Activated T-helper 1 cell treated with Interleukin-2 at 50 U/mL for 16 hours (primary cell): ENCODE measurements at places on chromosomes 12 and 14.

- DNase-seq: no peak
These were observed 74.4 kb upstream of the ANO4 start for GRCh38 chr12:100720016-100720654.

DNA sequence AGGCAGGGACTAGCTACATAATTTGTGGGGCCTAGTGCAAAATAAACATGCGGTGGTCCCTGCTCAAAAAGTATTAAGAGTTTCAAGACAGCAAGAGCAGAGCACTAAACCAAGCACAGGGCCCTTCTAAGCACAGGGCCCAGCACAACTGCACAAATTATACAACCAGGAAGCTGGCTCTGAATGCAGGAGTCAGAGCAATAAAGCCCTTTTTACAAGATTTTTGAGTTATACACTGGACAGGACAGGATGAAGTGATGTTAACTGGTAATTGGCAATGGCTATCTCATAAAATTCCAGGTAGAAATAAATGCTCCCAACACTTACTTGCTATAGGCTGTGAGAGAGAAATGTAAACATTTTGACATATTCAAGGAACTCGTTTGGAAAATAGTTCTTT is 86.2 kb upstream of the GPHB5 start:
- DNase-seq: no peak

- DNase-seq: no peak
These were observed 17.5 kb downstream of the RAD51B start for GRCh38 chr14:67837011-67837624.

DNA sequence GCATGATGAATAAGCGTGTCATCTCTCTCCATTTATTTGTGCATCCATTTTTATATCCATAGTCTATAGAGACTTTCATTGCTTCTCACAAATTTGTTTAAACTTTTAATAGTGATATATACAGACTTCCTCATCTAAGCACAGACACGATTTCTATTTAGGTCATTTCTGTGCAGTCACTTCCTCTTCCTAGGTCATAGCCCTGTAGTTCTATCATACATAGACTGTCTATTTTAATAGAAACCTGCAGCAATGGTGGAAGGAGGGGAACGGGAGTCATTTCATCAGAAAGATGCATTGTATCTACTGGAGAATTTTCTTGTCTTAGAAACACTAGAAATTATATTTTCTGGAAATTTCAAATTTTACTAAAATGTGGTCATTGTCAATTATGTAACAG is 133.4 kb upstream of the FGD4 start:
- DNase-seq: no peak

- no peak for DNase-seq
These were observed 442.9 kb upstream of the ATP2B1 start for GRCh38 chr12:90151491-90152015.

GRCh38 chr12:130357241-130357640 is 19.6 kb downstream of the PIWIL1 start:
- DNase-seq: no peak

DNA sequence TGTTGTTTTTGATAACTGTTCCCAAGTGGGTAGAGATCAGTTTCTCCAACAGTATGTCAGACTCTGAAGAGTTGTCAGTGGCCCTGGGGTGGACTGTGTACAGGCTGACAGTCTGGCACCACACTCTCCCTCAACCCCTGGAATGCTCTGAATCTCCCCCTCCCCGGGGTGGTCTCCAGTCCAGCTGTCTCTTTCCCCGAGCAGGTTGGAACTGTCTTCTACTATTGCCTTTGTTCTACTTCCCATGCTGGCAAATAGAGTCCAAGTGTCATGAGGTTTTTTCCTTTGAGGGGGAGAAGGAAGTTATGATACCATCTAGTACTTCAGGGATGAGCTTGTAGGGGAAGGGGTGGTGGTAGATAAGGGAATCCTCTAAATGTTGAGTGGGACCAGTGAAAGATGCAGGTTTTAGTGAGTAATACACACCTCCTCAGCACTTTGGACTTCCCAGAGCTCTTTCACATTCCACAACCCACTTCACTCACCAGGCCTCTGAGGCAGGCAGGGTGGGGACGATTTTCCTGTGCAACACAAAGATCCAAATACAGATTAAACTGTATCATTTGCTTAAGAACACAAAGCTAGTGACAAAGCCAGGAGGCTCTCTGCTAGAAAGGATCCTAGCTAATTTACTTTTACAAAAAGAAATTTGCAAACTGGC is 170.7 kb upstream of the GZMB start:
- no peak for DNase-seq

DNA sequence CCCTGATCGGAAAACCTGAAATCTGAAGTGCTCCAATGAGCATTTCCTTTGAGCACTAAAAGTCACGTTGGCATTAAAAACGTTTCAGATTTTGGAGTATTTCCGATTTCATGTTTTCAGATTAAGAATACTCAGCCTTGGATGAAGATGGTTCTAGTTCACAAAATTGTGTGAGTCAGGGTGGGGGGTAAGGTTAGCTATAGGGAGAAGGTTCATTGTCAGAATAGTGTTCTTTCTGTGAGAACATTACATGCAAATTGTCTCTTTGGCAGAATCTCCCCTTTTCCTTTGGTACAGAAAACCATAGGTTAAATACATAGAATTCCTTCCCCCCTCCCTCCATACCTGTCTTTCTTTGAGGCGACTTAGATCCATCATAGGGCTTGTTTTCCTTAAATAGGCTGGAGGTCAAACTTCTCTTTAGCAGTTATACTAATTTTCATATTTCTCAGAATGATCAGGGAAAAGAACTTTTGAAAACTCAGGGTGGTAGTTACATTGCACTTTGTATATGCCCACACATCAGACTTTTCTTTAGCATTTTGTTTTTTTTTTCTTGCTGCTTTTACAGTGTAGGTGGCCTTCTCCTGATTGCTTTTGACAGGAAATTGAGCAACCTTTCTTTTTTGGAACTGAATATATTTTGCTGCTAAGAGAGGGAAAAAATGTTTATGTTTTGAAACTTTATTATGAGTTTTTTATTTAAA is 503.5 kb downstream of the PCNX1 start:
- no peak for DNase-seq

GRCh38 chr14:54369343-54369742 is 27.5 kb upstream of the CDKN3 start:
- DNase-seq: no peak

GRCh38 chr14:60651086-60651795 is 2.0 kb upstream of the SIX1 start:
- no peak for DNase-seq
